ENCODE measurements at places on chromosomes 5 and 9.

DNA sequence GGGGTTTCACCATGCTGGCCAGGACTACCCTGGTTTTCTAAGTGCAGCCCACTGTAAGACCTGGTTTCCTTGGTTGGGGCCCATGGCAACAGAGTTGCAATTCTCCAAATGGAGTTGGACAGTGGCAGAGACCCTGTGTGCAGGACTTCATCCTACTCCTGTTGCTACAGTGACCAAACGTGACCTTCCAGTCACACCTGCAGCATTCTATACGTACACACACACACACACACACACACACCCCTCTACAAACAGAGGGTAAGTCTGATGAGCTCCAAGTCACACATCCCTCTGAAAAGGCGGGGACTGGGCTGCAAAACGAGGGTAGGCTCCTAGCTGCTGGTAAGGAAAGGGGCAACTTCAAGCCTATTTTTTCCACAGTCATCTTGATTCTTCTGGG lies 23.6 kb downstream of the LHFPL2 start:
- DNase-seq: no peak

- DNase-seq: no peak
Measured at GRCh38 chr5:109859537-109859936, 169.8 kb downstream of the MAN2A1 start.

DNA sequence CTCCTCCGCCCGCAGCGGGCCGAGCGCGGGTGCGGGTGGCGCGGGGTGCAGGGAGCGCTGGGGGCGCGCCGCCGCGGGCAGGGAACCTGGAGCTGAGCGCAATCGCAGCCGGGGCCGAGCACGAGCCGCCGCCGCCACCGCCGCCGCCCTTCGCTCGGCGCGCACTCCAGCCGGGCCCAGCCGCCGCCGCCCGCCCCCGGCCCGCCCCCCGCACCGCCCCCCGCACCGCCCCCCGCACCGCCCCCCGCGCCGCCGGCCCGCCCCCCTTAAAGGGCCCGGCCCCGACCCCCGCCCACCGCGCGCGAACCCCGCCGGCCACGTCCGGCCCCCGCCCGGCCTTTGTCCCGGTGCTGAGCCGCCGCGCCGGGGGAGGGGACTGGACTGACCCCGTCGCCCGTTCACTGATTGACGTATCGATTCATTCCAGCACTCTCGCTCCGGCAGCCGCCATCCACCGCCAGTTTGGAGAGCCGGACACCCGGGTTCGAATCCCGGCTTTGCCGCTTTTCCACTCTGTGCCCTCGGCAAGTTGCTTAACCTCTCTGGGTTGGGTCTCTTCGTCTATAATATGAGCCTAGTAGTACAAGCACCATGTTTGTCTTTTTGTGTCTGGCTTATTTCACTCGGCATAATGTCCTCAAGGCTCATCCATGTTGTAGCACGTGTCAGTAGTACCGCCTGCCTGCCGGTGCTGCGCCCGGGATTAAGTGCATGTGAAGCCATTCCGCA lies at the start of gene SH3PXD2B:
Gene SH3PXD2B, minus strand, starts transcription at position 168 of the 729 bp plus-strand sequence. CDS start 173 bp downstream, outside the sequence.
- DNase-seq: no peak

- DNase-seq: no peak
Measured at GRCh38 chr9:126114409-126114760, 212.2 kb upstream of the MVB12B start.

DNA sequence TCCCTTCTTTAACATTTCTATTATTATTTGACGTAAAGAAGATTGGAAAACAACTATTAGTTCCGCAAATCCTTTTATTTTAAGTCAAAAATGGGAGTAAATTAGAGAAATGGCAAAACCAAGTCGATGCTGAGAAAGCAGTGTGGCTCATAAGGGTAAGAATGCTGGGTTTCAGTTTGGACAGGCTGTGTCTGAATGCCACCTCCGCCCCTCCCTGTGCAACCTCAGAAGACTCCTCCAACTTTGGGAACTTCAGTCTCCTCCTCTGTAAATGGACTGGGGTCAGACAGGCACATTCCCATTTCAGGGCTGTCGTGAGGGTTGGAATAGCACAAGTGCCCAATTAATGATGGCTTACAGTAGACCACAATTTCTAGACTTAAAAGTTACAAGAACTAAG lies 154.0 kb downstream of the GABBR2 start:
- no peak for DNase-seq

DNA sequence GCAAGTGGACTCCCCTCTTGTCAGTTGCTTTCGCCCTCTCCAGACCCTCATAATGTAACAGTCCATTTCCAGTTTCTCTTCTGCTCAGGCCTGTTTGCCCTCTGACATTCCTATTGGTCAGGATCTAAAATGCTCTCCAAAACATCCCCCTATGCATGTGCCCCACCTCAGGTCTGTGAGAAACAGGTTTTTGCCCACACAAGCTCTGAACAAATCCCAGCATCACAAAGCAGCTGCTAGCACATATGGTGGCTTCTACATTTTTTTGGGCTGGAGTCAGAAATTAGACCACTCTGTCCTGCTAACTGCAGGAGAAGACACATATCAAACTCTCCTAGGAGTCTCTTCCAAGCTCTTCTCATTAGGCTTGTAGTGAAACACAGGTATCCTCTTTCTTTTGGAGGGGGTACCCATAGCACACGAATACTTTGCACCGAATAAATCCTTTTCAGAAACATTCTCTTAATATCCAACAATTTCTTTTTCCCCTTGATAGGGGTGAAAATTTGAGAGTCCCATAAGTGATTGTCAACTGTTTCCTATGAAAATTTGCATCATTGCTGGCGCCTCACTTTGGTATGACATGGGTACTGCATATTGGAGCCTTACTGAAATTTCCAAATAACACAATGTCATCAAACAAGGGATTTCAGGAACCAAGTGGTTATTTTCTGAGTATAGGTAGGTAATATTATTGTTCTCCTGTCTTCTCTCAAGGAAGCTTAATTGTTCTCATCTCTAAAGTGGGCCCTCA lies 19.3 kb upstream of the HSPA9 start:
- DNase-seq: no peak

DNA sequence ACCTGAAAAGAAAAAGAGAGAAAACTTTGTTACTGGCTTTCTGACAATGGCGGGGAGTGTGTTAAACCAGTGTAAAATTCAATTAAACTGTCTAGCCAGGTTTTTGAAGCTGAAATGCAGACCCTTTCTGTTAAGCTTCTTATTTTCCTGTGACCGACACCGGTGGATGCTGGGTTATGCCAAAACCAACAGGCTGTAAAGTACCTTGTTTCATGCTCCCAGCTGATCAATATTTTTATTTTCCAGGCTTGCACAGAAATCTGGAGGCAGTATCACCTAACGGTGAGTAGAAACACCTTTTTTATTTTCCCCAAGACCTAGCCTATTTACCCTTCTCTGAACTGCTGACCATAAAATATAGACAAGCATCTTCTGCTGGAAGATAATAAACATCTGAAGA lies 94.9 kb upstream of the GRHPR start:
- DNase-seq: no peak

DNA sequence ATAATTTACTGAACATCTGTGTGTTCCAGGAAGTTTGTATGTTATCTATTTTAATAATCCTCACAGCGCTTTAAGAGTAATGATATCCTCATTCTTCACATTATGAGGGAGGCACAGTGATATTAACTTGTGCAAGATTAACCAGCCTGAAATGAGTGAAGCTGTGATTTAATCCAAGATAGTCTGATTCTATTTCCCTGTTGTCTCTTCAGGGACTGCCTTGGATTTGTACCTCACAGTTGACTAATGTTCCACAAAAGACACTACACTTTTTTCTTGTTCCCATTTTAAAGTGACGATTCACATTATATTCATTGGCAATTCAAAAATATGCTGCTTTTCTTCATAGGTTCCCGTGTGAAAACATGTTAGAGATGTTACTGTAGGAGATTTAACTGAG lies 125.3 kb upstream of the GNA14 start:
- no peak for DNase-seq

GRCh38 chr5:160230686-160231527 lies 1.6 kb downstream of the FABP6 start:
- DNase-seq: no peak

DNA sequence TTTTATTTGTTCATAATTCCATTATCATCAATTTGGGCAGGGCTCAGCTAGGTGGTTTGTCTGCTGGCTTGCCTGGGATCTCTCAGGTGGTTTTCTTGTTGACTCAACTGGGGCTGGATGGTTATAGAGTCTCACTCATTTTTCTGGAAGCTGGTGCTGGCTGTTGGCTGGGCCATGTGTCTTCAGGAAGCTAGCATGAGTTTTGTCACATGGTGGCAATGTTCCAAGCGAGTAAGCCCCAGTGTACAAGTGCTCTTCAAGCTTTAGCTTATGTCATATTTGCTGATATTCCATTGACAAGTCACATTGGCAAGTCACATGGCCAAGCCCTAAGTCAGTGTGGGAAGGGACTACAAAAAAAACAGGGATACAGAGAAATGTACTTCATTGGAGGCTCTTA lies 2.3 kb upstream of the RASEF start:
- no peak for DNase-seq

GRCh38 chr9:112731971-112732370 lies 14.1 kb upstream of the INIP start:
- no peak for DNase-seq

DNA sequence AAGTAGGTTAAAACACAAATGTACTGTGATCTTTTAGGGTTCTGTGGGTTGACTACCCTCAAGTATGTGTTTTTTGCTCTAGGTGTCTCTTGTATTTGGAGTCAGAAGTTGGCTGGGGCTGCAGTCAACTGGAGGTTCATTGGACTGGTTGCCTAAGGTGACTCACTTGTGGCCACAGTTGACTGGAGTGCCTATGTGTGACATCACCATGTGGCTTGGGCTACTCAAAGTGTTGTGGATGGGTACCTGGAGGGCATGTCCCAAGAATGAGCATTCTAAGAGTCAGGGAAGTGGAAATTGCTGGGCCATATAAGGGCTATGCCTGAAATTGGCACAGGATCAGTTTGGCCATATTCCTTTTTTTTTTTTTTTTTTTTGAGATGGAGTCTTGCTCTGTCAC lies 27.4 kb downstream of the SNX30 start:
- DNase-seq: no peak

DNA sequence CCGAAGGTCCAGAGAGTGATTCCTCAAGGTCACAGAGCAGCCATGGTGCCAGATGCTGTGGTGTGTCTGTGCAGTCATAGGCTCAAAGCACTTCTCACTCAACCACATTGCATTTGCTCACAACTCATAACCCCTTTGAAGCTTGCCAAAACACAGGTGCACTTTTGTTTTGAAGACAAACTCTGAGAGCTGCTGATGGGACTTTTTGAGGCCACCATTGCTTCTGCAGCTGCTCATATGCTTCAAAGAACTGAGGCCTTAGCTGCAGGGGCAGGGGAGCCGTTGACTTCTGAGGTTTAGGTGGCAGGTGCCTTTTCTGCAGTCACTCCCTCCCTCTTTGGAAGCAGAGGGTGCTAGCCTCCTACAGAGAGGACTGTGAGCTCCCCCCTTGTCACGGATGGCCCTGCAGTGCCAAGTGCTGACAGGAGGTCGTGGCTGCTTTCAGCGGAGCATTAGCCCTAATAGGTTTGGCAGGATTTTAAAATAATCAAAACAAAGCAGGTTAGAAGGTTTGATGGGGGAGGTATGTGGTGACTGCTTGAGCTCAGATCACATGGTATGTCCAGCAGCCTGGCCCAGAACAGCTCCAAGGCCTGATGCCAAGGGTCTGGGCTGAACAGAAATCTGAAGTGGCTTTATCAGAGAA lies 232.1 kb downstream of the MAN2A1 start:
- no peak for DNase-seq

DNA sequence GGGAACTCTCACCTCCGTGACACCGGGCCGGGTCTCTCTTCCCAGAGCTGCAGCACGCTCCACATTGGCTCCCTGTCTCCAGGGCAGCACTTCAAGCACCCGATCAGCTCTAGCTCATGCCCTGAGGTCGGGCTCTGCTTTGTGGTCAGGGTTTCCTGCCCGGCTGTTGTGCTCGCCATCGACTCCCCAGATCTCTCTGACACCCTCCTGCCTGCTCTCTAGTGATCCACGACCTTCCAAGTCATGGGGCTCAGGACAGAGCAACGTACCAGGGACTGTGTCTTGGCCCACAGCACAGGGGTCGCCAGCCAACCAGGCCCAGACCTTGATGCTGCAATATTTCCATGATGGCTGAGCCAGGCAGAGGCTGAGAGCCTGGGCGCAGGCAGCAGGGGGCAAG lies 45.1 kb downstream of the PRRT1B start:
- no peak for DNase-seq

GRCh38 chr9:134181648-134182034 lies 17.3 kb upstream of the RNU6ATAC start:
- DNase-seq: no peak

DNA sequence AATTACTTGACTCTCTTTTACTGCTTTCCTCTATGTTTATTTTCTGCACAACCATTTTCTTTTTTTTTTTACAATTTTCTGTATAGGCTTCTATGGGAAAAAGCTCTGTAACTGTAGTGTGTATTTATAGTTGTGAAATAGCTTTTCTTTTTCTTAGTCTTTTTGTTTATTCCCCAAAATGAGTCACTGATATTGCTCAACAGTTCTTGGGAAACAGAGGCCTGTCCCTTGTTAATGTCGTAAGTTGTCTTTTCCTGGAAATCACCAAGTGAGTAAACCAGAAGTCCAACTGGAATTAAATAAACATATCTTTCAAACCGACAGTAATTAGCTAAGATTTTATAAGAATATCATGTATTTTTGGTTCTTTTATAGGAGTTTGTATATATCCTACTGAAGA lies 325.1 kb upstream of the PRR16 start:
- no peak for DNase-seq

DNA sequence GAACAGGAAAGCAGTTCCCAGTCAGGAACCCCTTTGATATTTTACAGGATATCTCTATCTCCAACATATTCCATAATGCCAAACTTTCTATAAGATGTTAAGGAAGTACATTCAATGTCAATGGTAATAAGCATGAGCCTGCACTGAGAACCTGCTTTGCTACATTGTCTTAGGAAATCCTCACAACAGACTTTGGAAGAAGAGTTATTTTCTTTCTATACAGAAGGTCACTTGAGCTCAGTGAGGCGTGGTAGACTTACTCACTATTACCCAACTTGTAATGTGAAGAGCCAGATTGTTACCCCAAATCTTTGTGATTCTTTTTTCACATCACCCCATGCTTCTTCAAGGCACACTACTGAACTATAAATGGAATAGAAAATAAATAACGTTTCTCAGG lies 435.9 kb downstream of the DNAH5 start:
- no peak for DNase-seq
